ENCODE measurements at places on chromosomes 4 and X.
A peak's percentile ranks its signal among the peaks of the same experiment; 100 is the strongest.

- no peak for DNase-seq
Observed at GRCh38 chrX:121755541-121755940, 708.1 kb downstream of the GLUD2 start.

GRCh38 chr4:26717332-26717731 lies 133.4 kb downstream of the TBC1D19 start:
- DNase-seq = no peak

GRCh38 chr4:76624241-76624681 lies 189.2 kb downstream of the SHROOM3 start:
- no peak for DNase-seq

DNA sequence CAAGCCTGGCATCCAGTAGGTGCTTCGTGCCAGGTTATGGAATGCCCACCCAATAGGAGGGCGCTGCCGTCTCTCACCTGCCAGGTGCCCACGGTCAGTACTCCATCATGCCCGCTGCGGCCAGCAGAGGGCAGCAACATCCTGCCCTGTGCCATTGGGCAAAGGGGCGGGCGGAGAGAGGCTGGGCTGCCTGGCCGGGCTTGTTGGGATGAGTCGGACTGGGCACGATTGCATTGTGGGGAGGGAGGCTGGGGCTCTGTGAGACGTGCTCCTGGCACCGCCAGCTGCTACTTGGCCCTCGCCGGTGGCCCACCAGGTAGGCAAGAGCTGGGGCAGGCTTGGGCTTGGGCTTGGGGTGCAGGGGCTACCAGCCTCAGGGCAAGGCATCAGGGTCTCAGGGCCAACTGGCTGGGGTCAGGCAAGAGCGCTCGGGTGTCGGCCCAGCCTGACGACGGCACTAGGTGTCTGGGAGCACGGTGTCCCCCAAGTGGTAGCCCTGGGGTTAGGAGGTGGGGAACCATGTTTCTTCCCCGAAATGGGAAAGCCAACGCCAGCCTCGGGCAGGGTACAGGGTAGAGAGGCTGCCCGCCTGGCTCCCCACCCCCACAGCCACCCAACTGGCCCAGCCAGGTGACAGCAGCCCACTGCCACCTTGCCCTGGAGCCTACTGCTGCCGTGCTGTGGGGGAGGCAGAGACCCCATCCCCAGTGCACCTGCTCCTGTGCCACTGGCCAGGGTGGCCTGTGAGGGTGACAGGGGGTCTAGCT lies at the start of gene PLXNB3:
TSS of gene PLXNB3 (plus strand) at position 261 of the 767 bp plus-strand sequence. CDS start 1,287 bp downstream, outside the sequence.
- peak; percentile 52 for DNase-seq

DNA sequence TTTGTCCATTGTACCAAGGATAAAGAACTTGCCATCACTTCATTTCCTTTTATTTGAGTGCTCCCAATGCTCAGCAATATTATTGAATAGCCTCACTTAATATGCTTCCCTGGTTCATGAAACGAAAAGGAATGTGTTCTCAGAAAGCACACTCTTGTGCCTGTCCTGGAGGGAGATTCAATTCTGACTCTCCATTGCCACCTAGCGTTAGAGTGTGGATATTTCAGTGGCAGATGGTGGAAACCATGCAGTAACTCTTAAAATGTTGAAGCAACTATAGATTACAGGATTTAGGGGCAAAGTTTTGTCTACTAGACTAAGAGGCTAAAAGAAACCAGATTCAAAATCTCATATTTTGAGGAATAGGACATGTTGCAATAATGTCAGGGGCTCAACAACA lies 36.0 kb downstream of the GAB3 start:
- DNase-seq = no peak

GRCh38 chr4:185713731-185714130 lies 98.3 kb downstream of the SORBS2 start:
- no peak for DNase-seq

- no peak for DNase-seq
Observed at GRCh38 chr4:129355516-129355915, 259.6 kb downstream of the C4orf33 start.

GRCh38 chr4:94507708-94508107 lies 56.0 kb downstream of the PDLIM5 start:
- DNase-seq = no peak

- no peak for DNase-seq
Observed at GRCh38 chrX:110182362-110182761, 135.5 kb downstream of the AMMECR1 start.

- no peak for DNase-seq
Observed at GRCh38 chr4:135032670-135033069, 831.1 kb upstream of the PABPC4L start.

DNA sequence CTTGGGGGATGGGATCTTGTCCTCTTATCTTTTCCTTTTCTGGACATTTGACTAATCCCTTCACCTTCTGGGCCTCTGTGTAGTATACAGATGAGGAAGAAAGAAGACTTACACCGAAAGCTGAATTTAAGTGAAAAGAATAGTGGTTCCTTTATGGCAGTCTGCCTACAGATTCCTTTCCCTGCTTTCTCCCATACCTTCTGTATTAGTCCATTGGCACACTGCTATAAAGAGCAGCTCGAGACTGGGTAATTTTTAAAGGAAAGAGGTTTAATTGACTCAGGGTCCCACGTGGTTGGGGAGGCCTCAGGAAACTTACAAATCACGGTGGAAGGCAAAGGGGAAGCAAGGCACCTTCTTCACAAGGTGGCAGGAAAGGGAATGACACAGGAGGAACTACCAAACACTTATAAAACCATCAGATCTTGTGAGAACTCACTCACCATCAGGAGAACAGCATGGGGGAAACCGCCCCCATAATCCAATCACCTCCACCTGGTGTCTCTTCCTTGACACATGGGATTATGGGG lies 34.0 kb upstream of the CD38 start:
- DNase-seq = no peak

- no peak for DNase-seq
Observed at GRCh38 chr4:15714646-15715435, 12.0 kb downstream of the BST1 start.

DNA sequence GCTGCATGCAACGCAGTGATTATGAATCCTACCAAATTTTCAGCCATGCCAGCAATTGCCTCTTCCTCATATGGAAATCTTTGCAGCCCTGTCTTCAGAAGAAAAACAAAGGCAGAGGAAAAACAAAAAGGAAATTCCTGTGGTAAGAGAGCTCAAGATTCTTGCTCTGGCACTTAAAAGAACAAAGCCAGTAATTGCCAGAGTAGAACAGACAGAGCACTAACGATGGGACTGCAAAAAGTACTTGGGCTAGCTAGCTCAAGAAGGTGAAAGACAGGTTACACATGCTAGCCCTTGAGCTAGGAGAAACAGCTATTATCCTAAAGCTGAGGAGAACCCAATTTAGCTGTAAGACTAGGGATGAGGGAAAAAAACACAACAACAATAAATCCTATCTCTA lies 582.3 kb downstream of the KCNIP4 start:
- DNase-seq = no peak

DNA sequence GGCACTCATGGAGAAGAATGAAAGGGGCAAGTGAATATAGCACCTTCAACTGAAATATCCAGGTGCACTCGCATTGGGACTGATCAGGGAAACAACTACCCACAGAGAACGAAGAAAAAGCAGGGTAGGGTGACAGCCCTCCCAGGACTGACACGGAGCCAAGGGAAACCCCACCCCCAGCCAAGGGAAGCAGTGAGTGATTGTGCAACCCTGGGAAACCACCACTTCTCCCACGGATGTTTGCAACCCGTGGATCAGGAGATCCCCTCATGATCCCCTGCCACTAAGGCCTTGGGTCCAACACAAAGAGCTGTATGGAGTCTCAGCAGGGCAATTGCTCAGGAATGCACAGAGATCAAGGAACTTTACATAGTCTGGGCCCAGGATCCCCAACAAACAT lies 158.5 kb upstream of the HCCS start:
- DNase-seq = no peak

DNA sequence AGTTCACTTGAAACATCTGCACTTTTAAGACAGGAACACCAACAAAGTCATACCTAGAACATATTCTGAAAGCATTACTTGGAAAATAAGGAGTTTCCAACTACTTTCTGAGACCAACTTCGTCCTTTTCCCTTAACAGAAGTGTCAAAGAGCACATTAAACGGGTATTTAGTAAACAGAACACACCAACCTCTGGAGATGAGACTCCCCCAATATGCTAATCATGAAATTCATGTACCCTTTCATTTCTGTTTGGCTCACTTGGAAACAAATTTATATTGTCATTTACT lies 69.2 kb downstream of the NOCT start:
- DNase-seq = no peak

- DNase-seq = no peak
Observed at GRCh38 chr4:28373601-28374000, 1513.0 kb downstream of the STIM2 start.

- DNase-seq = no peak
Observed at GRCh38 chr4:127403471-127404084, 229.2 kb upstream of the INTU start.

GRCh38 chrX:41167888-41168287 lies 82.6 kb downstream of the USP9X start:
- no peak for DNase-seq

- DNase-seq = no peak
Observed at GRCh38 chr4:7475207-7475606, 40.5 kb upstream of the PSAPL1 start.

DNA sequence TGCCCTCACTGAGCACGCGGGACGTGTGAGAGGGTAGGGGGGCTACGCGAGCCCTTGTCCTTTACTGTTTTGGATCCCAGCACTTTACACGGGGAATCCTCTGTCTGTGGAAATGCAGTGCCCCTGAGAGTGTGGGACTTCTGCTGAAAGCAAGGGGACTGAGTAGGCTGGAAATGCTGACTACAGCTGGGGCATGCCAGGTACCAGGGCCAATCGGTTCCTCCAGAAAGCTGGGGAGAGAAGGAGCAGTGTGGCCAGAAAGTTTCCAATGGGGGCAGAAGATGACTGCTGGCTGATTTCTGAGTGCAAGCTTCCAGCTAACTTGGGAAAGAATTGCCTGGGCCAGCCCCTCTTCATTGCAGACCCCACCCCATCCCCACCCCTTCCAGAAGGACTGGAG lies 1.5 kb downstream of the NHSL2 start:
- no peak for DNase-seq

GRCh38 chr4:84878546-84878945 lies 87.9 kb downstream of the WDFY3 start:
- no peak for DNase-seq

GRCh38 chrX:125132274-125132673 lies 187.4 kb upstream of the TEX13C start:
- no peak for DNase-seq

- no peak for DNase-seq
Observed at GRCh38 chr4:163378661-163379060, 35.0 kb downstream of the NPY5R start.

DNA sequence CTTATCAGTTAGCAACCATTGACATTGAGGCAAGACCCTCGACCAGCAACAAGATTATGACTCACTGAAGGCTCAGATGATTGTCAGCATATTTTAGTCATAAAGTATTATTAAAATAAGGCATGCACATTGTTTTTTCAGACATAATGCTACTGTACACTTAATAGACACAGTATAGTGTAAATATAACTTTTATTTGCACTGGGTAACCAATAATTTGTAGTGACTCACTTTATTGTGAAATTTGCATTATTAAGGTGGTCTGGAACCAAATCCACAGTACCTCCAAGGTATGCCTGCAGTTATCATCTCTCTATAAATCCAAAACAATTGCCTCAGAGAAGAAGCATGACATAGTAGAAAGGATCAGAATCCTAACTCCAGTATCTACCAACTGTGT lies 330.1 kb upstream of the SMIM31 start:
- DNase-seq = no peak

Measured in stimulated activated CD8-positive, alpha-beta memory T cell treated with anti-CD3 and anti-CD28 coated beads, Interleukin-4, amount 100 ng/mL, for 4 hours (primary cell).